Stimulated activated CD4-positive, alpha-beta T cell treated with anti-CD3 and anti-CD28 coated beads, Interleukin-2, amount 100 ng/mL, for 4 hours (primary cell): ENCODE measurements at places on chromosomes 3 and 15.

- DNase-seq: no peak
Observed at GRCh38 chr3:5891711-5892110, 704.2 kb downstream of the EDEM1 start.

DNA sequence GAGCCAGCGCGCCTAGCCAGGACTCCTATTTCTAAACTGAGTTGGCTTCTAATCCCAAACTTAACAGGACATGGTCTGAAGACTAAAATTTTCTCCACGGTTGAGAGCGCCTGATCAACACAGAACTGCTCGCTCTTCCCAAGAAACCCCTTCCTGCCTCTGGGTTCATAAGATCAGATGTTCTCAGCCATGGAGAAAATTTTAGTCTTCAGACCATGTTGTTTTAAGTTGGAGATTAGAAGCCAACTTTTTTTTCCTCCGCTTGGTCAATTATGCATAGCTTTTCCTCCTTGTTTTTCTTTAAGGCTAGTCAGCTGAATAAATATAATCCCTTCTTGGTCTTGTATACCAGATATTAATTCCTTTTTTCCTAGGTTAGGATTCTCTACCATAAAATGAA, 356.6 kb upstream of the ADAMTS9 start:
- DNase-seq: no peak

GRCh38 chr3:31444220-31445142, 88.2 kb upstream of the STT3B start:
- no peak for DNase-seq

DNA sequence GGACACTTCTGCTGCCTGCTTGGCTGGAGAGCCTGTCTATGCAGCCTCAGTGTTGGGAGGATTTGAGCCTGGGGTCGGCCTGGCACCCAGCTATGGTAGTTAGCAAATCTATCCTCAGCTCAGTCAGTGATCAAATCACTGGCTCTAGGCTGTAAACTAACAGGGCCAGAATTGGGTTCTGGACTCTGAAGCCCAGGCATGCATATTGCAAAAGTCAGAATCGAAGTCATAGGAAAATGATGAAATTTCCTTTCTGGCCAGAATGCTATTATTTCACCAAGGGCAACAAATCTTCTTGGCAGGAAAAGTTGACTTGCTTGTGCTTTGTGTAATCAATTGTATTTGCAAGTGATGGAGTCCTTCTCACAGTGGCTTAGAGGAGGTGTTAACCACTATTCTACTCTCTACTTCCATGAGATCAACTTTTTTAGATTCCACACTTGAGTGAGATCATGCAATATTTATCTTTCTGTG, 482.6 kb upstream of the TPRG1 start:
- no peak for DNase-seq

DNA sequence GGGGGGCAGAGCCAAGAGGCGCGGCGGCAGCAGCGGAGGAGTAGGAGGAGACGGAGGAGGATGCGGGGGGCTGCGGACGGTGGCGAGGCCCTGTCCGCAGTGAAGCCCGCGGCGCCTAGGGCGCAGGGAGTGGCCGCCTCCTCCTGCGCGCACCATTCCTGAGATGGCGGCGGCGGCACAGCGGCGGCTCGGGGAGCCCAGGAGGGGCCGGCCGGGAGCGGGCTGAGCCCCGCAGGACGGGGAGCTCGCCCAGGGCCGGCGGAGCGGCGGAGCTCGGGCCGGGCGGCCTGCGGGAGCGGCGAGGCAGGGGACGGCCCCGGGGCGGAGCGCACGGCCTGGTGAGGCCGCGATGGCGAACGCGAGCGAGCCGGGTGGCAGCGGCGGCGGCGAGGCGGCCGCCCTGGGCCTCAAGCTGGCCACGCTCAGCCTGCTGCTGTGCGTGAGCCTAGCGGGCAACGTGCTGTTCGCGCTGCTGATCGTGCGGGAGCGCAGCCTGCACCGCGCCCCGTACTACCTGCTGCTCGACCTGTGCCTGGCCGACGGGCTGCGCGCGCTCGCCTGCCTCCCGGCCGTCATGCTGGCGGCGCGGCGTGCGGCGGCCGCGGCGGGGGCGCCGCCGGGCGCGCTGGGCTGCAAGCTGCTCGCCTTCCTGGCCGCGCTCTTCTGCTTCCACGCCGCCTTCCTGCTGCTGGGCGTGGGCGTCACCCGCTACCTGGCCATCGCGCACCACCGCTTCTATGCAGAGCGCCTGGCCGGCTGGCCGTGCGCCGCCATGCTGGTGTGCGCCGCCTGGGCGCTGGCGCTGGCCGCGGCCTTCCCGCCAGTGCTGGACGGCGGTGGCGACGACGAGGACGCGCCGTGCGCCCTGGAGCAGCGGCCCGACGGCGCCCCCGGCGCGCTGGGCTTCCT, at the start of gene GPR27:
TSS of gene GPR27 (plus strand) at position 155 of the 909 bp plus-strand sequence. CDS start at position 350, 195 bp downstream.
- no peak for DNase-seq

GRCh38 chr3:106965307-106965706, 411.9 kb upstream of the CCDC54 start:
- DNase-seq: no peak

DNA sequence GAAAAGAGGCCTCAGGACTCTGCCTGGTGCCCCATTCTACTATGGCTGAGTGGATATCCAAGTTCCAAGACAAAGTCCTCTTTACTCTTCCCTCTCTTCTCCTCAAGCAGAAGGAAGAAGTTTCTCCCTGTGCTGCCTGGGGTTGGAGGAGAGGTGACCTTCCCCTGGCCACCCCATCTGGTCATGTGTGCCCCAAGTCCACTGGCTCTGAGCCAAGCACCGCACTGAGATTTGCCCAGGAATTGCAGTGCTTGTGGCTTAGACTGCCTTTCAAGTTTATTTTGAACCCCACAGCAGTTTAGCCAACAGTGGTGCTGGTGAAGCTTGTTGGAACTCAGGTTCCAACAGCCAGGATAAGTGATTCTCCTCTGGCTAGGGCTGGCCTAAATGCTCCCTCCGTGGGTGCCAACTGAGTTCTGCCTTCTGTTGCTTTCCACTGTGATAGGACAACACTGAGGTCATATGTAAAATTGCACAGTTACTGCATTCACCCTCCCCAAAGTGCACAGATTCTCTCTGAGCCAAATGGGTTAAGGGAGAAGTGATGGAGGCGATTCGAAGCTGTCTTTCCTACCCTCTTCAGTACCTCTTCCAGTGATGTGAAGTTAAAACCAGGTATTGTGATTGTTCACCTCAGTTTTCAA, 69.9 kb downstream of the TMCO5A start:
- DNase-seq: no peak

DNA sequence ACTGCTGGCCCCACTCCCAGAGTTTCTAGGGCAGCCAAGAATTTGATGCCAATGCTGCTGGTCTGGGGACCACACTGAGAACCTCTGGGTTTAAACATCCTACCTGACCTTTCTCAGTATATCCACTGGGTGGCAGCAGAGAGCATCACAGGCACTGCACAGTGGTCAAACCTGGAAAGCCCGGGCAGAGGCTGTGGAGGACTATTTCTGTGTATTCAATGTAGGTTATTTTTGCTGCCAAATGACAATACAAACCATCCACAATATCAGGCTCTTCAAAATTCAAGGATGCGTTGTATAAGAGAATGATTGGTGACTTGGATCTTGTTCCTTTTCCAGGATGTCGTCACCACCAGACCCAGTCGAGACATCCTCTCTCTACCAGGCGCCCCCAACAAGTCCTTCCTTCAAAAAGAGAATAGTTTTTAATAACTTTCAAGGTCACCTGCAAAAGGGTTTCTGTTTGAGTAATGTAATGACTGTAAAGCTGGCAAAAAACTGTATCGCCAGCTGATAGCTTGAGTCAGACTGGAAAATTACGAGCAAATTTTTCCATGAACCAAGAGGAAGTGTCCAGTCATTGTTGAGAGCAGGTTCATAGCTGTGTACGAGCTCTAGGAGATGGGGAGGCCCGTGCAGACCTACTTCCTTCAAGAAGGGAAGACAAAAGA, 30.5 kb upstream of the MYZAP start:
- DNase-seq: peak; percentile 35

DNA sequence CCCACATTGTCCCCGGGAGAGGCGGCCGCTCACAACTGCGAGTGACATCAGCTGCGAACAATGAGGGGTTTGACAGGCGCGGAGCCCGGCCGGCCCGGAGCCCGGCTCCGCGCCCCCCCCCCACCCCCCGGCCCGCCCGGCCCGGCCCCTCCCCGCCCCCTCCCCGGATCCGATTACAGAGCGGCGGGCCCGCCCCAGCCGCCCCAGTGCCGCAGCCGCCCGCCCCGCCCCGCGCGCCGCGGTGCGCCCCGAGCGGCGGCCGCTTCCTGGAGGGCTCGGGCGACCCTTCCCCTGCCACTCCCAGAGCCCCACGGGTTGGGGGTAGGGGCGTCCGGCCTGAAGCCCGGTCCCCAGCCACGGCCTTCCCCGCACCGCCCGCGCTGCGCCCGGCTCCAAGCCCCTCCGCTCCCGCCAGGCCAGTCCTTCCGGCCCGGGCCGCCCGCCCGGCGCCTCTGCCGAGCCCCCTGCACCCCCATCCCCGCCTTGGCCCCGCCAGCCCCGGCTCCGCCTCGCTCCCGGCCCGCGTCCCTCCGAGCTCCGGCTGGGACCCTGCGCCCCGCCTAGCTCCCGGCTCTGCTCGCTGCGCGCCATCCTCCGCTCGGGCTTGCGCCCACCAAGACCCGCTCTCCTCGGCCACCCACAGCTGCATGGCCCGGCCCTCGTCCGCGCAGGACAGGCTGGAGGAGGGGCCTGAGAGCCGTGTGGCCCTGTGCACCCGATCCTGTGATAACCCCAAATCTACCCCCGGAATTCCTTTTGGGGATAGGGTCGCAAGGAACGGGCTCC, at the start of gene PCBP4:
TSS of gene PCBP4 (minus strand) at position 71 of the 786 bp plus-strand sequence. CDS start 6,214 bp downstream, outside the sequence.
- DNase-seq: no peak

GRCh38 chr3:50653937-50654595, 20.7 kb upstream of the DOCK3 start:
- no peak for DNase-seq

DNA sequence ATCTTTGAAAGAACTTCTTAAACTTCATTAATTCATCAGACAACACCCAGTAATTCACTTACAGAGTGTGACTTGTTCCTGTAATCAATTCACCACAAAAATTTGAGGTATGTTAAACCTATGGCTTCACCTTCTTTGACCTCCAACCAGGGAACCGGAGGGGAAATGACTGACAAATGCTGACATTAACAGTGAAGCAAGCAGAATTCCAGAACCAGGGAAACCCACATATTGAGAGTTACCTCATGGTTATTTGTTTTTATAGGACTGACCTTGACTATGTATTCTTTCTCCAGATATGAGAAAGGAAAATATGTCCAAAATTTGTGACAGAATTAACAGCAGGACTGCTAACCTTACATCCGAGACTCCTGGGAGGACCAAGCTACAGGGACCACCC, 2.7 kb downstream of the P3H2 start:
- no peak for DNase-seq

DNA sequence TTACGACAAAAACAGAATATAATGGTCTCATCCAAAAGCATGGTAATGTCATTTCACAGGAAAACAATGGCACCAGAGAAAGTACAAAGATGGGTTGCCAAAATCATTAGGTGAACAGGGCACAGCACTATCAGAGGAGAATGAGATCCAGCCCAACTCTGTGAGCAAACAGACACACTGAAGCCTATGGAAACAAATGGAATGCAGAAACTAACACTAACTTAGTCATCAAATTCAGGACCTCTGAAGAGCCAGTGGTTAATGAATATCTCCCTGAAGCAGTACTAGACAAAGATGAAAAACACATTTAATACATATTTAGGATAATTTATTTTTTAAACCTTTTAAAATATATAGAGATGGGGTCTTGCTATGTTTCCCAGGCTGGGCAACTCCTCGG, 14.6 kb upstream of the RPS17 start:
- DNase-seq: no peak

DNA sequence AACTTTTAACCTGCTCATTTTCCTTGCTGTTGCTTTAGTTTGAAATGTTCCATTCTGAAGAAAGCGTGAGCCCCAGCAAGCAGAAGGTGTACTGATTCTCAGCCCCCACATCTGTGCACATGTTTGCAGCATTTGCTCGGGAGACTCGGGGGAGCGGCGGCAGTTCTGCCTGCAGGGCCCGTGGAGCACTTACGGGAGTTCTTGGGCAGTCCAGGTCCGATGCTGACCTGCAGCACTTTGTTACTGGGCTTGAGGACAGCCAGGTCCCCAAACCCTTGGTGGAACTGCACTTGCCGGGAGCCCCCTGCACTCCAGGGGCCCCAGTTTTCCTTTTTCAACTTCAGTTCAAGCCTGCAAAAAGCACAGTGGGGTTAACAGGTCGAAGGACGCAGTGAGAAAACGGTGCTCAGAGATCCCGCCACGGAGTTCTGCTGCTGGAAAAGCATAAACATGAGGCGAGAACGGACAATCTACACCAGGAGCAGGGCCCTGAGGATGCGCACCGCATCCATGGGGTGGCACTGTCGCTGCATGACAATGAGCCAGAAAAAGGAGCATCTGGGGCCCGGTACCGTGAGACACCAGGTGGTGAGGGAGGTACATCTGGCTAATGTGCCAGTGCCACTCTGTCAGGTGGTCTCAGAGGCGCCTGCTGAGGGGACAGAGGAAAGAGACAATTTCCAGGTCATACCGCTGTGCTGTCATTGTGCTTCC, 45.6 kb upstream of the LDHAL6B start:
- no peak for DNase-seq

- no peak for DNase-seq
Observed at GRCh38 chr3:76063019-76063418, 277.7 kb upstream of the ZNF717 start.

DNA sequence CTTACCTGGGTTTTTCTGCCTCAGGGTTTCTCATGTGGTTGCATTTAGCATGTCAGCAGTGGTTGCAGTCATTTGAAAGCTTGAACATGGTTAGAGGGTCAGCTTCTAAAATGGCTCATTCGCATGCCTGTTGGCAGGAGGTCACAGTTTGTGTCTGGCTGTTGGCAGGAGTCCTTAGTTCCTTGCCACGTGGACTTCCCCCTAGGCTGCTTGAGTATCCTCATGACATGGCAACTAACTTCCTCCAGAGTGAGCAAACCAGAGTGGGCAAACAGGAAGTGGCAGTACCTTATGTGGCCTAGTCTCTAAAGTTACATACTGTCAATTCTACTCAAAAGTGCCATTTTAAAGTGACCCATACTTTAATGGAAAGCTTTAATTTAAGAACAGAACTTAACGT, 3.4 kb upstream of the UNC13C start:
- no peak for DNase-seq

DNA sequence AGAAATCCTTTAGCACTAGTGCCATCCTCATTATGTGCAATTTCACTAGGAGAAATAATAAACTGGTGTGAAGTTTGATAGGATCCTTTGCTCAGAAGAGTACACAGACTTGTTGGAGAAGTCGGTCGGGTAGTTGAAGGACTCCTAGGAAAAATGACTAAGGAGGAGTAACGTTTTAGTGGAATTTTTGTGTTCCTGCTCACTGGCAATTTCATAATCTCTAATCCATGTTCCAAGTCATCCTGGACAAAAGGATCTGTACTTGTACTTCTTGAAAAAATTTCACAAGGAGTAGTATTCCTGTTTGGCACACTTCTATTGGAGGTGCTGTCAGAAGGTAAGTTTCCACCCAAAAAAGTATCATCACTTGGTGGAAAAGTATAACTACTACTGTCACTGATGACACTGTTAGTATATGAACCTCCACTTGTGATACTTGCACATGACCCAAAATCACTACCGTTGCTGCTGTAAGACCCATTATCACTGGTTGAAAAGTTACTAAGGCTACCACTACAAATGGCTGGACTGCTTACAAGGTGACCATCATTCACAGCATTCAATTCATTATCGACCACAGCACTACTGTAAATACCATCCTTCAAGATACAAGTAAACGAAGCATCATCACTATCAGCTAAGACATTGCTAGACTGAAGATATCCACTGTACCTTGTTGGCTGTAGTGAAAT, 77.4 kb downstream of the NEDD4 start:
- no peak for DNase-seq
